NCI-H1105 treated with DMSO at 0.1 percent for 48 hours (cell line): ENCODE measurements at places on chromosomes 5 and 9.

- DNase-seq: peak; percentile 71
These were observed at the start of gene ZNF879 for GRCh38 chr5:179023528-179024189. TSS of gene ZNF879 (plus strand) at chr5:179023804. CDS start at chr5:179025005, 1,201 bp downstream.

DNA sequence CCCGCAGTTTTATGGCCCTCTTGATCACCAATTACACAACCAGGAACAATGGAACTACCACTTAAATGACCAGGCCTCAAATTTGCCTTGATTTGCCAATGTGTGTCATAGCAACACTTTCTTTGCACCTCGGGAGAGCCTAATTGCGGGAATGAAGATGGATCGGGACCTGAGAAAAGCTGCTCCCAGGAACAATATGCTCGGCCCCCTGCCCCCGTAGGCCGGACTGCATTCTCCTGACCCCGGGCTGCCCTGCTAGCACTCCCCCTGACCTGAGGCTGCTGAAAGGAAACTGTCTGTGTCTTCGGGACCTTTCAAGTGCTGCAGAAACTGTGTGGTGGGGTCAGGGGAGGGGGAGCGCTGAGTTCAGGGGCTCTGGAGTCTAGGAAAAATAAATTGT lies 294.3 kb upstream of the IRX1 start:
- DNase-seq: no peak

- DNase-seq: no peak
These were observed 34.7 kb downstream of the ADAM19 start for GRCh38 chr5:157540707-157541446.

- peak; percentile 52 for DNase-seq
These were observed 344.0 kb downstream of the PTPRD start for GRCh38 chr9:10268531-10269485.

DNA sequence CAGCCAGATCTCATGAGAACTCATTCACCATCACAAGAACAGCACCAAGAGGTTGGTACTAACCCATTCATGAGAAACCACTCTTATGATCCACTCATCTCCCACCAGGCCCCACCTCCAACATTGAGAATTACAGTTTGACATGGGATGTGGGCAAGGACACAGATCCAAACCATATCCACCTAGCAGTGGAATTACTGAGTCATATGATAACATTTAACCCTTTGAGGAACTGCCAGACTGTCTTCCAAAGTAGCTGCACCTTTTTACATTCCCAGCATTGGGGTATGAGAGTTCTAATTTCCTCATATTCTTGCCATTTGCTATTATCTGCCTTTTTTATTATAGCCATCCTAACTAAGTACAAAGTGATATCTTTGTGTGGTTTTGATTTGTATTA lies 51.9 kb downstream of the CTNNA1 start:
- DNase-seq: no peak

DNA sequence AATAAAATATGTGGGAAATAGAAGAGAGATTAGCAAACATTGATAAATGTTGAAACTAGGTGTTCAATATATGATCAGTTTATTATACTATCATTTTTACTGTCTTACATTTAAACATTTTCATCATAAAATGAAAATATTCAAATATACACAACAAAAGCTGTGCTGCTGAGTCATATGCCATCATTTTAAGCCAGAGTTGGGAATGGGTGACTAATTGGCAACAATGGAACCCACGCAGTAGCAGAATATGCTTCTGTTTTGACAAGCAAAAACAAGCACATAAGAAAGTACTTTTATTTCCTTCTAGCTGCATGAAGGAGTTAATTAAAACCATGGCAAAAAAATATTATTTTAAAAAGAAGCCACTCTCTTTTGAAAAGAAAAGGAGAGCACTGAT lies 340.0 kb upstream of the EDIL3 start:
- no peak for DNase-seq

- DNase-seq: no peak
These were observed 116.5 kb upstream of the OTULINL start for GRCh38 chr5:14465116-14465515.

GRCh38 chr5:74143151-74143550 lies 497.4 kb downstream of the ENC1 start:
- DNase-seq: no peak

DNA sequence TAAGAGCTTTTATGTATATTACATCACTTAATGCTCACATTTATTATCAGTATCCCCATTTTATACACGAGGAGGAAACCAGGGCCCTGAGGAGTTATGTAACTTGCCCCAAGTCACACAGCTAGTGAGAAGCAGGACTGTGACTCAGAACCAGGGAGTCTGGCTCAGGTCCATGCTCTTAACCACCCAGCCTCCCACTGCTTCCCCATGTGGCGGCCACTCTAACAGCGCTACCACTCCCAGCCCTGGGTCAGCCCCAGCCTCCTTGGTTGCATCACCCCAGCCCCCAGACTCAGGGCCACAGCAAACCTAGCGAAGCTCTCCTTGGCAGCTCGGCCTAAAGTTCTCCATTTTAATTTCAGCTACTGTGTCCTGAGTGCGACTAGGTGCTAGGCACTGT lies 159.1 kb downstream of the PAX5 start:
- DNase-seq: no peak

DNA sequence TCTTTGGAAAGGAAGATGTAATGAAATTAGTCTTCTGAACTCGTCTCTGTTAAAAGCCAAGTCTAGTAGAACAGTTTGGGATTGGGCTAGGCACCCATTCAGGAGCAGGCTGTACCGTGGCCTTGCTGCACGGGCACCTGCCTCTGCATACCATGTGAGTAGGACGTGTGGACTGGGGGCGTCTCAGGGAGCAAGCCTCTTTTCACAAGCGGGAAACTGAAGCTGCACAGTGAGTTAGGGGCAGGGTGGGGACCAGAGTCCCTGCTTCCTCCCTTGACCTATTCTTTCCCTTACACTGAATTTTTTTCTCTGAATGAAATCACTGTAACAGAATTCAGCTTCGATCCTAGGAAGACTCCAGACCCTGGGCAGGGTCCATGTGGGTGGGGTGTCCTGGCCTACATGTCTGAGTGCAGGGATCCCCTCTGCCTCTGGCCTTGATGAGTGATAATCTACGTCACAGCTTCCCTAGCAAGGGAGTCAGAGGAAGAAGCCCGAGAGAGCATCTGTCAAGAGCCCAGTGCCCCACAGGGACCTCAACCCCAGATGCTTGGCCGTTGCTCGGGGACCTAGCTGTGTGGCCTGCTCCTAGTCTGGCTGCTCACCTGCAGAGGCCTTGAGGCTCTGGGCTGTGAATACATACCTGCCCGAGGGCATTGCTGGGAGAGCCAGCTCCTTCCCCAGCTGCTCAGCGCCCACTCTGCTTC lies 15.1 kb downstream of the PHF2 start:
- no peak for DNase-seq

GRCh38 chr9:124708074-124708473 lies 63.0 kb downstream of the NR6A1 start:
- DNase-seq: no peak

DNA sequence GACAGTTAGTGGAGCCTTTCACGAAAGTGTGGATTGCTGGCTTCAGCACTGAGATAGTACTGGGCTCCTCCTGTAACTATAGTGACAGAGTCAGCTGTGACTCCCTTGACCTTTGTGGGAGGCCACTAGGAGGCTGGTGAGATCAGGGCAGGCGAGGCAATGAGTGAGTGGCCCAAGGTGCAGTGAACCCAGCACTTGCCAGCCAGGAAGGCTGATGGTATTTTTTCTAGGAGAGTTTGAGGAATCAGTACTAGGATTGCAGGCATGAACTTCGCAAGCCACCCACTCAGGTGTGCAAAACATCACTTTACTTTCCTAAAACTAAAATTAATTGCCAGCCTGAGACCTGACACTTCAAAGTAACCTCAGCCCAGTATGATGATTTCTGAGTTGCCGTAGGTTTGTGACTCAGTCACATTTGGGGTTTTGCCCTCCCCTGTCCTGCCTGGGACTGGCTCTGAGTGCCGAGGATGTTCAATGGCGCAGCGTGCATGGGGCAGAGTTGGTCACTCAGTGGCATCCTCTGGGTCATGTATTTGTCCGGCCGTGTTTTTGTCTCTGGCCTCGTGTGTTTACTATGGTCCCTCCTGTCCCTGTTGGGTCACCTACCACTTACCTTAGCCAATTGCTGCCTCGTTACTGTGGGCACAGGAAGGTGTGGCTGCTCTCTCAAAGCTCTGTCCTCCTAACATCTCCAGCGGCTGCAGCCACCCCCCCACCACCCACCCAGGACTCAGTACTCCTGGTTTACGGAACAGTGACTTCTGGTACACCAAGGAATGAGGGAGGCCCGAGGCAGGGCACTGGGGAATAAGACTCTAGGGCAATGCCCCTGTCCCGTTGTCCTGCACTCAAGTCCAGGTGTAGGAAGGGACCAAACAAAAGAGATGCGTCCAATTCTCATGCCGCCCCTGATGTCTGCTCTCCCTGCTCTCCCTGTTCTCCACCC lies 67.2 kb downstream of the IL31RA start:
- no peak for DNase-seq

DNA sequence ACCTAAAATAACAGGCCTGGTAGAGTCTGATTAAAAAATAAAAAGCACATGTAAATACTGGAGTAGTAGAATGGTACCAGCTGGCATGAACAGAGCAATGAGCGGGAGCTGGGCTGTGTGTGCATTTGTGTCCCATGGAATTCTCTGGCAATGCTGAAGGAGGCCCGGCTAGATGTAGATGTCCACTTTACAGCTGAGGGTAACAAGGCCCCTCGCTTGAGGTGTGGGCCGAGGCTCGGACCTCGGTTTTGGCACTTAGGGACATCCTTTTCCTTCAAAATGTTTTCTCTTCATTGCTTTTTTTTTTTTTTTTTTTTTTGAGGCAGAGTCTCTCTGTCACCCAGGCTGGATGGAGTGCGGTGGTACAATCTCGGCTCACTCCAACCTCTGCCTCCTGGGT lies 1.5 kb upstream of the FGD3 start:
- DNase-seq: no peak
